Hair follicular keratinocyte (primary cell): ENCODE measurements at places on chromosomes 7 and 10. TPM values are rescaled to one million over a fixed set of nuclear protein-coding genes. Genes with fewer than 3 reads are reported as not detected.

AMPH gene
- total RNA-seq = 0.04 TPM in 1 of 2 replicates, not detected in the other

MUC3A gene
- not detected in 2 replicates for total RNA-seq

GIMAP8 gene
- total RNA-seq = 0.19 TPM in 1 of 2 replicates, not detected in the other

GRB10 gene
- 10.6 and 21.6 TPM in 2 replicates for total RNA-seq

CHST15 gene
- total RNA-seq = 20.0 and 39.5 TPM in 2 replicates

CRHR2 gene
- total RNA-seq = not detected in 2 replicates

PNLIPRP3 gene
- total RNA-seq = 51.1 and 103 TPM in 2 replicates

GARS1 gene
- total RNA-seq = 213 and 233 TPM in 2 replicates

CCT6A gene
- 150 and 262 TPM in 2 replicates for total RNA-seq

BAMBI gene
- total RNA-seq = 1.2 and 3.0 TPM in 2 replicates

HMX2 gene
- total RNA-seq = not detected in 2 replicates

PIP4K2A gene
- 5.9 and 9.9 TPM in 2 replicates for total RNA-seq

AGR3 gene
- total RNA-seq = not detected in 2 replicates
